ENCODE measurements at places on chromosomes 1 and 21.

GRCh38 chr1:14997646-14998276 lies 155.8 kb upstream of the TMEM51 start:
- no peaks in the 10 kb centered on the region for H3K36me3 ChIP-seq
- no peak overlapping the region for H3K27ac ChIP-seq
- H3K4me1 ChIP-seq = peaks cover 28% of the 10 kb centered on the region
- DNase-seq = no peak

DNA sequence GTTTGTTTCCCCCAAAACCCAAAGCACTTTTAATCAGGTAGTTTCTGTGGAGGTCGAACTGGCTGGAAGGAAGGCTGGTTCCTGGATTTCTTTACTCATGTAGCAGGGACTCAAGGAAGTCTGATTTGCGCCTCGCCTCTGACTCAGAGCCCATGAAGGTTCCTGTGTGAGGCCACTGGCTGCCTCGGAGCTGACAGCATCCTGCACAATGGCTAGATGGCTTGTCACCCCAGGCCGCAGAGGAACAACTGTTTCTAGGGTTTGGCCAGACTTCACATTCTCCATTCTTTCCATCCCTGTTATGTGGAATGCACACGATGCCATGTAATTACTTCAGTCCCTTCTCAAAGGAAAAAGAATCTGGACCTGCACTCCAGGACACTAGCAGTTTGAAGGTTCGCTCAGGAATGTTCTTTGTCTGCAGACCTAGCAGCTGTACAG lies 39.1 kb upstream of the PRSS38 start:
- no peaks in the 10 kb centered on the region for H3K27me3 ChIP-seq
- no peak overlapping the region for H3K4me3 ChIP-seq
- H3K36me3 ChIP-seq = no peaks in the 10 kb centered on the region
- H3K4me1 ChIP-seq = no peaks in the 10 kb centered on the region
- DNase-seq = no peak

DNA sequence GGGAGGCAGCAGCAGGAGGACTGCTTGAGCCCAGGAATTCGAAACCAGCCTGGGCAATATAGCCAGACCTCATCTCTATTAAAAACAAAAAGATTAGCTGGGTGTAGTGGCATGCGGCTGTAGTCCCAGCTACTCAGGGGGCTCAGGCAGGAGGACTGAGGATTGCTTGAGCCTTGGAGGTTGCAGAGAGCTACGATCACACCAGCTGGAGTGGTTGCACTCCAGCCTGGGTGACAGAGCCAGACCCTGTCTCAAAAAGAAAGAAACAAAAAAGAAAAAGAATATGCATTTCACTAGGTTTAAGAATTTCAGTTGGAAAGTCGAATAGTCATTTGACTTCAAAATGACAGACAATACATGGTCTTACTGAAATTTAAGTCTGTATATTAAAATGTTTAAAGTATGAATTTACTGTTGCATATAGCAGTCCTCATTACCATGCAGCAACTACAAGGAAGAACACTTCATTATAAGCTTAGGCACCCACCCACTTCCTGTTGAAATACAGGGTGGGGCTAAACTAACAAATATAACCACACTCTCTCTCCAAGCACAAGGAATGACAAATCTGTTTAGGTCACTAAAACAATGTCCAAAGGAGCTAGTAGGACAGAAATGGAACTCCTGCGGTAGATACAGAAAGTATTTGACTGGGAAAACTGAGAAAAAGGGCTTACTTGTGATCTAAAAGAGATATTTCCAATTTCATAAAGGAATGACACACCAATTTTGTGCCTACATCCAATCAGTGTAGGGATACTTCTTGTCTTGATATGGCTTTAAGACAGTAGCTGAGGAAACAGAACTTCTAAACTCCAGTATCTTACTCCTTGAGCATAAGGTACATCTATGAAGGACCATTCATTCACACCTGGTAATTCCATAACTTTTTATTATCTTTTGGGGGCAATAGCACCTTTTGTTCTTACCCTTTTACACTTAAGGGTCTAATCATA lies 44.1 kb downstream of the GPR3 start:
- H3K4me1 ChIP-seq = peaks cover 88% of the 10 kb centered on the region
- H3K27me3 ChIP-seq = no peaks in the 10 kb centered on the region
- H3K36me3 ChIP-seq = no peaks in the 10 kb centered on the region
- no peak for DNase-seq
- H3K27ac ChIP-seq = peak overlapping the region; percentile 87

GRCh38 chr1:230306169-230306568 lies 120.0 kb downstream of the PGBD5 start:
- peaks cover 19% of the 10 kb centered on the region for H3K4me1 ChIP-seq
- H3K36me3 ChIP-seq = no peaks in the 10 kb centered on the region
- H3K27ac ChIP-seq = no peak overlapping the region
- no peak for DNase-seq

DNA sequence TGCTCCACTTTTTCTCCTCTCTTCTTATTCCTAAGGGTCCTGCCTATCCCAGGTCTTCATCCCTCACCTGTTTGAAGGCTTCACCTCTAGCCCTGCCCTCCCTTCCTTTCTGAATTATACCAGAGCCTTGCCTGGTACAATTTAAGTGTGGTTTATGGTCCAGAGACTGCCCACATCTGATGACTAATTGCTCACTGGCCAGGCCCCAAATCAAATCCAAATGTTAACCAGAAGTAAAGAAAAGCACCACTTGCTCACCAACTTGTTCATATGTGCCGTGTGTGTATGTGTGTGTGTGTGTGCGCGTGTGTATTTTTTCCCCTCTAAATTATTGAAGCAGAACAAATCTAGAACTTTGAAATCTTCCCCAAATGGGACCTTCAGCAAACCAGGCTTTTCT lies 26.4 kb downstream of the MYOM3 start:
- no peaks in the 10 kb centered on the region for H3K36me3 ChIP-seq
- no peak for DNase-seq
- no peak overlapping the region for H3K4me3 ChIP-seq

DNA sequence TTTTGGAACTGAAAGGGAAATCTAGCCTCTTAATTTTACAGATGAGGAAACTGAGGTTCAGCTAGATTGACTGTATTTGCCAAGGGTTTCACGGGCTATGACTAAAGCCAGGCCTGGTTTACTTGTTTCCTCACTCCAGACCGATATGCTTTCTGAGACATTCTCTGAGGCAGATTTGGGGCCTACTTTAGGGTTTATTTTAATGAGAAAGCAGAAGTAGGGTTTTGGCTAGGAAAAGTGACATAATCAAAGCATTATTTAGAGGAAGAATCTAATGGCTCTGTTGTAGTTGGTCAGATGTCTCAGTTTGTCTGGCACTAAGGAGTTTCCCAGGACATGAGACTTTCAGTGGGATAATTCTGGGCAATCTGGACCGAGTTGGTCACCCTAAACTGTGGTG lies 1.5 kb upstream of the RPTN start:
- H3K4me3 ChIP-seq = no peak overlapping the region
- no peak for DNase-seq
- no peaks in the 10 kb centered on the region for H3K27me3 ChIP-seq
- H3K36me3 ChIP-seq = no peaks in the 10 kb centered on the region

- H3K4me3 ChIP-seq = no peak overlapping the region
- H3K36me3 ChIP-seq = no peaks in the 10 kb centered on the region
- H3K4me1 ChIP-seq = no peaks in the 10 kb centered on the region
These were observed 501.3 kb downstream of the NUF2 start for GRCh38 chr1:163823017-163823416.

- H3K4me1 ChIP-seq = no peaks in the 10 kb centered on the region
- no peak overlapping the region for H3K27ac ChIP-seq
These were observed 281.0 kb upstream of the RUNX1 start for GRCh38 chr21:35329940-35330660.
